Heart right ventricle (tissue), 16 donors: ENCODE measurements at places on chromosomes 16 and 17. TPM values are rescaled to one million over a fixed set of nuclear protein-coding genes. Genes with fewer than 3 reads are reported as not detected.

HYDIN gene
- 2.7 TPM for total RNA-seq

GFOD2 gene
- total RNA-seq = 6.3 TPM

SCGB1C2 gene
- not detected for total RNA-seq

MEFV gene
- total RNA-seq = 0.57 TPM

RBBP6 gene
- total RNA-seq = 28.3 TPM

OR4D1 gene
- total RNA-seq = not detected

C16orf95 gene
- total RNA-seq = 3.2 TPM

GRCh38 chr16:85856079-85856478 is 42.9 kb upstream of the IRF8 start:
- no peak for DNase-seq
- no peaks in the 10 kb centered on the region for H3K36me3 ChIP-seq
- H3K4me1 ChIP-seq = no peaks in the 10 kb centered on the region
- H3K27ac ChIP-seq = no peak overlapping the region

DNA sequence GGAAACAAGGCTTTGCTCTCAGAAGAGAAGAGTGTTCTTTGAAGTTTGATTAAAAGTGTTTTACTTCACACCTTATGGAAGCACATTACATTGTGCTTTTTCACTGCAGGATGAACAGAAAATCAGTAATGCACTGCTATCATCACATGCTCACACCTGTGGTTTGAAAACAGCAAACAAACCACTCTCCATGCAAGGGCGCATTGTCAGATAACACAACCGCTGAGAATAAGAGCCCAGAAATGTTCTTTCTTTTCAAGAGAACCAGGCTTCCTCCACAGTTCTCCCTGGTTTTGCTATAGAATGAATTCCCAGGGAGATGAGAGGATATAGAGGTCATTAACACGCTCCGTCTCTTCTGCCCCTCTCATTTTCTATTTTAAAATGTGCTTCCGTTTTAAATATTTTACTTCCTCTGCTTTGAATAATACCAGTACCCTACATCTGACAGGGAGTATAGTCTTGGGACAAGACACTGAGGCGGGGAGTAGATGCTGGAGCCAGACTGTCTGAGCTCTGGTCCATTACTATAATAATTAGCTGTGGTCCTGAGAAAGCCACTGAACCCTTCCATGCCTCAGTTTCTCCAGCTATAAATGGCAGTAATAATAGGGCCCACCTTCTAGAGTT is 71.6 kb downstream of the CDK5R1 start:
- H3K27ac ChIP-seq = no peak overlapping the region
- DNase-seq = no peak

GRCh38 chr17:4201226-4201625 is 58.2 kb downstream of the CYB5D2 start:
- no peaks in the 10 kb centered on the region for H3K27me3 ChIP-seq
- H3K4me3 ChIP-seq = no peak overlapping the region
- H3K27ac ChIP-seq = no peak overlapping the region
- peaks cover 14% of the 10 kb centered on the region for H3K4me1 ChIP-seq
- no peak for DNase-seq

GRCh38 chr16:23121024-23121423 is 28.2 kb downstream of the USP31 start:
- no peaks in the 10 kb centered on the region for H3K36me3 ChIP-seq
- no peak for DNase-seq
- H3K27ac ChIP-seq = peak overlapping the region; percentile 54

DNA sequence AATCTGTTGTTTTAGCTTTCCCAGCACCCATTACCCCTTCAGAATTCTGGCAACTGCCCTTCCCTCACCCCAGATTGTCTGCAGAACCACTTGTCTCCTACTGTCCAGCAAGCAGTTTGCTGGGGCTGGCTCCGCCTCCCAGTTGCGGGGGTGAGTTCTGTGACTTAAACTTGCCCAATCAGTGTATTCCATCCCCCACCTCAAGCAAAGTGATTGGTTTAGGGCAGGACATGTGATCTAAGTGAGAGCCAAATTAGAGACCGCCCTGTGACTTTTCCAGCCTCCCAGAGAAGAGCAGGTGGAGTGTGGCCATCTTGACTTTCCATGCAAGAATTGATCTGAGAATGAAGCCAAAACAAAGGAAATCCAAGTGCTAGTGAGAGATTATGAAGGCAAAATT is 22.7 kb upstream of the SRCIN1 start:
- DNase-seq = no peak
- no peaks in the 10 kb centered on the region for H3K4me1 ChIP-seq
- no peaks in the 10 kb centered on the region for H3K36me3 ChIP-seq

DNA sequence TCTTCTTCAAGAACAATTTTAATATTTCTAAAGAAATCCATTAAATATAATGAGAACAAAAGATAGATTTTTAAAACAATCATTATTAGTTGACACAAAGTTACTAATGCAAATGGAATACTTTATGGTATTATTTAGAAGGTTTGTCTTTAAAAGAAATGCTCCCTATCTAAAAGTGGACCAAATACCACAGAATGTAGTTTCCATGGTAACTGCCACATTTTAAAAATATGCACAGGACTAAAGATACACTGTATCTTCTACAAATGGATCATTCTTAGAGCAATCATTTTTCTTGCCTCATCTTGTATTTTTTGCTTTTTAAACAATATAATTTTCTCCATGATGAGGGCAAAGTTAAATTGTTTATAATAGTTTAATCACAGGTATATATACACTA is 296.0 kb downstream of the CEP112 start:
- H3K4me3 ChIP-seq = no peak overlapping the region
- H3K4me1 ChIP-seq = no peaks in the 10 kb centered on the region
- no peaks in the 10 kb centered on the region for H3K36me3 ChIP-seq
- no peaks in the 10 kb centered on the region for H3K27me3 ChIP-seq

DNA sequence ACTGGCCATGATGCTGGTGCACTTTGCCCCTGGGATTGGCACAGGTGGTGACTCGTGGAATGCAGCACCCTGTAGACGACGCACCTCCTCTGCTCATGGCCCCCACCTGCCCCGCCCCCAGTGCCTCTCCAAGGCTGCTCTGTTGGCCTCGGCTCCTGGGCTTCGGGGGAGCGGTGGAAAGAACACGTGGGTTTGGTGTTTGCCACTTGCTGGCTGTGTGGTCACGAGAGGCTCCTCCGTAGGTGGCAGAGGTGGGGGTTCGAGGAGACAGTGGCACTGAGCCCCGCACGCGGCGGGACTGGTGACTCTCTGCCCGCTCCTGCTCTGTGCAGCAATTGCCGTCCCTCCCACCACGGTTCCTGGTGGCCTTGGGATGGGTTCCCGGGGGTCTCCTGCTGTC is 82.8 kb upstream of the ZNF750 start:
- no peak overlapping the region for H3K27ac ChIP-seq
- no peak overlapping the region for H3K4me3 ChIP-seq
- H3K4me1 ChIP-seq = no peaks in the 10 kb centered on the region
- no peaks in the 10 kb centered on the region for H3K27me3 ChIP-seq
- DNase-seq = no peak

DNA sequence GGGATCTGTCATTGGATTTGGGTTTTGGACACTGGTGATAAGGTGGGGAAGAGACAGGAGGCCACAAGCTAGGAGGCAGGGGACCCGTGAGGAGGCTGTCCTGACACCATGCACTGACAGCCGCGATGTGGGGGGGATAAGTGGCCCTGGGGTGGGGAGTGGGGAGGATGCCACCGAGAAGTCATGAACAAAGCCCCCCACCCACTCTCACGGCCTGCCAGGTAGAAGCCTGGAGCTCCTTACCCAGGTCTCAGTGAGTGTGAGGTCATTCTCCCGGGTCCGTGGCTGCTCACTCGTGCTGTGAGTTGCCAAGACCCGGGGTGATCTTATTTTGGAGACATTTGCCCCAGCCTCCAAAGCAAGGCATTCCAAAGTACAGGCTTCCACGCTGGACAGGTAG is 165.9 kb upstream of the TNRC6C start:
- H3K27me3 ChIP-seq = peaks cover 3% of the 10 kb centered on the region
- H3K4me3 ChIP-seq = no peak overlapping the region
- H3K36me3 ChIP-seq = no peaks in the 10 kb centered on the region
- no peaks in the 10 kb centered on the region for H3K4me1 ChIP-seq
- DNase-seq = no peak

- H3K27ac ChIP-seq = no peak overlapping the region
- H3K27me3 ChIP-seq = no peaks in the 10 kb centered on the region
- H3K4me1 ChIP-seq = peaks cover 42% of the 10 kb centered on the region
- no peak overlapping the region for H3K4me3 ChIP-seq
- no peak for DNase-seq
Measured at GRCh38 chr16:2002406-2003230, 7.0 kb downstream of the ZNF598 start.

GRCh38 chr16:80894091-80894490 is 89.7 kb upstream of the CDYL2 start:
- DNase-seq = no peak
- no peak overlapping the region for H3K4me3 ChIP-seq
- no peak overlapping the region for H3K27ac ChIP-seq
- no peaks in the 10 kb centered on the region for H3K4me1 ChIP-seq
- H3K27me3 ChIP-seq = no peaks in the 10 kb centered on the region

DNA sequence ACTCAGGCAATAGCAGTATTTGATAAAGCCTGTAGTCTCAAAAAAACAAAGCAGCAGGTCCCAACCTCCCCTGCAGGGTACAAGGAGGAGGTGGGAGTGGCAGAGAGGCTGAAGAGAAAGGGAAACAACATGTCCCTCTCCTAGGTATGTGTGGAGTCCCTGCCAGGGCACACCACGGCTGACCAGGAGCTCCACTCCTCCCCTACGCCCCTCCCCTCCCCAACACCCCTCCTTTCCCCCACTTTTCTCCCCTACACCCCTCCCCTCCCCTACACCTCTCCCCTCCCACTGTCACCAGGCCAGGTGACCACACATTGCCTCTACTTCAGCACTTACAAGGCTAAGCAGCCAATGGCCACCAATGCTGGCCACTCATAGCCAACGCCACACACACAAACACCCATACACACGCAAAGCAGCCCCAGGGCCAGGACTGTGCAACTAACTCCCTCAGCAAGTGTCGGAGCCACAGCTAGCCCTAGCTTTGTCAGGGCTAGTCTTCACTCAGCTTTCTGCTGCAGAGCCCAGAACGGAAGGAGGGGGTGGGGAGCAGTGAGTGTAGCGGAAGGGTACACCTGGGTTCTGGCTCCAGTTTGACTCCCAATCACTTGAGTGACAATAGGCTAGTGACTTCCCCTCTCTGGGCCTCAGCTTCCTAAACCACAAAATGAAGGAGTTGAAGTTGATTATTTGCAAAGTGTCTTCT is 8.2 kb downstream of the CAVIN1 start:
- H3K36me3 ChIP-seq = no peaks in the 10 kb centered on the region
- peak overlapping the region; percentile 75 for H3K27ac ChIP-seq
- H3K4me1 ChIP-seq = peaks cover 91% of the 10 kb centered on the region

- no peaks in the 10 kb centered on the region for H3K27me3 ChIP-seq
- no peak for DNase-seq
- H3K36me3 ChIP-seq = no peaks in the 10 kb centered on the region
- H3K4me3 ChIP-seq = no peak overlapping the region
- no peak overlapping the region for H3K27ac ChIP-seq
- no peaks in the 10 kb centered on the region for H3K4me1 ChIP-seq
Measured at GRCh38 chr17:7823581-7824001, 10.4 kb upstream of the KDM6B start.

DNA sequence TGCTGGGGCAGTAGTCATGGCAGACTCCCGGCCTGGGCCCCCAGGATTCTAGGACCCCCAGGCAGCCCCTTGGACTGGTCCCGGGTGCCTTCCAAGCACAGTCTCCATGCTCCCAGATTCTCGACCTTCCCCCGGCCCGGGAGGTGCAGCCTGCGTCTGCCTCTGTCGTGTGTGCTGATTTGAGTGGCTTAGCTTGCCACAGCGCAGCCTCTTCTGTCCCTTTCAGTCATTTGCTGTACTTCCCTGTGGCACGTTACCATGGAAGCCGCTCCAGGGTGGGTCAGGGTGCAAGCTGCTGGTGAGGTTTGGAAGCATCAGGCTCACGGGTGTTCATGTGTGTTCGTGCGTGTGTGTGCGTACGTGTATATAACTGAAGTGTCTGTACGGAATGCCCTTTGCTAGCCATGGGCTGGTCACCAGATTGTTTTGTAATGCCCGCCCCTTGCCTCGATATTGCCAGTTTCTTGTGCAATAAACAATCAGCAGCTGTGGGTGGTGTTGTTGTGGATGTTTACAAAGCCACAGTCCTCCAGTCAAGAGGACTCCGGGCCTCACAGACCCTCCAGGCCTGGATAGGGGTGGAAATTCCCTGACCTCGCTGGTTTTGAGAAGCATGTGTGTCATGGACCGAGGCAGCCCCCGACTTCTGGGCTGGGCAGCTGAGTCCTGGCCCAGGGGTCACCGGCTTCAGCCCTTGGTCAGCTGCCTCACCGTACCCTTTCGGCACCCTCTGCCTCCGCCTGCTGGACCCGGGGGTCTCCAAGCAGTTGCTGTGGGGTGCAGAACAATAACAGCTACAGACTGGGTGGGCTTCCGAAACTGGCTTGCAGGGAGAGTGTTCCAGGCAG is 9.7 kb upstream of the CLEC18A start:
- no peaks in the 10 kb centered on the region for H3K27me3 ChIP-seq
- peaks cover 63% of the 10 kb centered on the region for H3K36me3 ChIP-seq
- DNase-seq = no peak
- H3K27ac ChIP-seq = no peak overlapping the region

GRCh38 chr17:30996486-30996885 is 25.6 kb downstream of the RNF135 start:
- no peaks in the 10 kb centered on the region for H3K27me3 ChIP-seq
- H3K4me1 ChIP-seq = no peaks in the 10 kb centered on the region
- H3K27ac ChIP-seq = no peak overlapping the region
- DNase-seq = no peak

DNA sequence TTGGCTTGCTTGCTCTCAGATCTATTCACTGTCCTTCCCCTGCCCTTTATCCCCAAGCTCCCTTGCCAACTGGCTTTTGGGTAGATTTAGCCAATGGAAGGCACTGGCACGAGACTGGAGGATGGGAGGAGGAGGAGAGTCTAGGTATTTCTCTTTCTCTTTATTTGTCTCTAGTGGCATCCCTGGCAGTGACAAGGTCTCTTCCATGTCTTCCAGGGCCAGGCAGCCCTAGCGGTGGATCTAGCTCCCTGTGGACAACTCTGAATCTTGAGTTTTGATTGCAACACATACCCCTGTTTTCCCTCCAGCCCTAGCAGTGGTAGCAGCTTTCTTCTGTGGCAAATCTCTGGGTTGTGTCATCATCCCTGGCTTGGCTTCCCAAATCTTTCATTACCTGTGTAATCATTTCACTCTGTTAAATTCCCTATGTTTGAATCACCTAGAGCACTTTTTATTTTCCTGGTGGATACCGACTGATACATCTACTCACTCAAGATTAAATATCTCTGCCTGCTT is 171.1 kb upstream of the IRX6 start:
- H3K4me3 ChIP-seq = no peak overlapping the region
- no peaks in the 10 kb centered on the region for H3K36me3 ChIP-seq
- no peak overlapping the region for H3K27ac ChIP-seq
- H3K4me1 ChIP-seq = no peaks in the 10 kb centered on the region
- no peaks in the 10 kb centered on the region for H3K27me3 ChIP-seq

DNA sequence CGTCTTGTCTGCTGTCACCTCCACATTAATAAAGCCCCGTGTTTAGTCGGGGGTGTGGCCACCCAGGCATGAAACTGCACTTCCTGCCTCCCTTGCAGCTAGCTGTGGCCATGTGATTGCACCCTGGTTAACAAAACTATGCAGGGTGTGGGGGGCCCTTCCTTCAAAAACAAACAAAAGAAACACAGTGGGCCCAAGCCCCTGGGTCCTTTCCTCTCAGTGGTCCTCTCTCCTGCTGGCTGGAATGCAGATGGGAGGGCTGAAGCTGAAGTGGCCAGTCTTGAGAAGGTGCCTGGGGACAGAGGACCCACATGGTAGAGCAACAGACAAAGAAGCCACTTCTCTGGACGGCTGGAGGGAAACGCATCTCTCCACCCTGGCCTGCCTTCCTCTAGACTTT is 38.0 kb upstream of the FOXF1 start:
- H3K27me3 ChIP-seq = peaks cover 57% of the 10 kb centered on the region
- no peaks in the 10 kb centered on the region for H3K4me1 ChIP-seq
- no peak for DNase-seq
